SHP77 (cell line): ENCODE measurements at places on chromosomes 6 and 20.

GRCh38 chr6:151025076-151025475, 159.6 kb downstream of the MTHFD1L start:
- DNase-seq = no peak

GRCh38 chr6:169215201-169215681, 38.4 kb downstream of the THBS2 start:
- DNase-seq = no peak

GRCh38 chr6:132167929-132168892, 217.0 kb upstream of the CCN2 start:
- DNase-seq = no peak

GRCh38 chr20:10919396-10920140, 245.8 kb upstream of the JAG1 start:
- no peak for DNase-seq

- no peak for DNase-seq
These were observed 39.7 kb downstream of the PPP1R14C start for GRCh38 chr6:150182460-150183078.

GRCh38 chr20:45863543-45864470, 6.4 kb downstream of the ZSWIM3 start:
- no peak for DNase-seq

GRCh38 chr6:81138236-81138635, 614.2 kb downstream of the TENT5A start:
- peak; percentile 62 for DNase-seq

DNA sequence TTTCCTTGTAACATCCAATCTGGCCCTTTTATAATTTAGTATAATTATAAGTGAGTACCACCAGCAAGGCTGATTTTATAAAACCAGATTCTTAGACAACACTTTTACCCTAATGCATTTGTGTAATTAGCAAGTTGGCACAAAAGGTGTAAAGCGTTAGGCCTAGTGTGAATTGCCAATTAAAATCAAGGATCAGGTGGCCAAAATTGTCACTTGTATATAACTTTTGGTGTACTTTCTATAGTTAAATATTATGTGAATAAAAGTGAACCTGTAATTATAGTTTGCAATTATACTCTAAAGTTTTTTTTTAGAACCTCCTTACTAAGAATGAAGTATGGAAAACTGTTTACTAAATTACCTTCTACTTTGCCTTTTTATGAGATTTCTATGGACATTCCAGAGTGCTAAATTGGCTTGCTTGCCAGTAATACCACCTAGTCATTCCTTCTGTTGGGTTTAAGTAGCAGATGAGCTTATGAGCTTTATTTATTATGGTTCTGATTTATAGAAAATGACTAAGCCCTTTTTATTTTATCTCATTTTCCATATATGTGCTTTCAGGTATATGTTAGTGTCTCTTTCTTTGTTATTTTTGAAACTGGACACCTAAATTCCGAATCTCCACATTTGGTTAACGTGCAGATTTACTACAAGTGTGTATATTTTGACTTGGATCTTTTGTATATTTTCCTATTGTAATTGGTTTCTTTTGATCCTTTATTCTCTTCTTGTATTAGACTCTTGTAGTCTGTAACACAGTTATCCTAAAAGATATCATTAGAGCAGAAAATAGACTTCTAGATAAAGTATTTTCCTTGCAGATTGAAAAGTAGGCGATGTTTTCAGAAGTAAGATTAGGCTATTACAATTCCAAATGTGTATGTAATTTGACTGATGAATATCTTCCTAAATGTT, 3.9 kb downstream of the STXBP5 start:
- no peak for DNase-seq

GRCh38 chr6:792662-793061, 99.7 kb upstream of the EXOC2 start:
- no peak for DNase-seq

DNA sequence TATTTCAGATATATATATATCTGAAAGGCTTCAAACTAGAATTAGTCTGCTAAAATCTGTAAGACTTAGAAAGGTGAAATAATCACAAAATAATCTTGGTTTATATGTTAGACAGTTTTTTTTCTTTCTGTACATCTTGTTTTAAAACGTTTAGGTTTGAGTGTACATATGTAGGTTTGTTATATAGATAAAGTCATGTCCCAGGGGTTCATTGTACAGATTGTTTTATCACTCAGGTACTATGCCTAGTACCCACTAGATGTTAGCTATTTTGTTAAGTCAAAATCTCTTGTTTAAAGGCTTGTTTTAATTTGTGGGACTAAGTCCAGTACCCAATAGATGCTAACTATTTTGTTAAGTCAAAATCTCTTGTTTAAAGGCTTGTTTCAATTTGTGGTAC, 1339.0 kb upstream of the CITED2 start:
- no peak for DNase-seq

- DNase-seq = no peak
These were observed 65.6 kb downstream of the SCAND1 start for GRCh38 chr20:35888657-35889056.

DNA sequence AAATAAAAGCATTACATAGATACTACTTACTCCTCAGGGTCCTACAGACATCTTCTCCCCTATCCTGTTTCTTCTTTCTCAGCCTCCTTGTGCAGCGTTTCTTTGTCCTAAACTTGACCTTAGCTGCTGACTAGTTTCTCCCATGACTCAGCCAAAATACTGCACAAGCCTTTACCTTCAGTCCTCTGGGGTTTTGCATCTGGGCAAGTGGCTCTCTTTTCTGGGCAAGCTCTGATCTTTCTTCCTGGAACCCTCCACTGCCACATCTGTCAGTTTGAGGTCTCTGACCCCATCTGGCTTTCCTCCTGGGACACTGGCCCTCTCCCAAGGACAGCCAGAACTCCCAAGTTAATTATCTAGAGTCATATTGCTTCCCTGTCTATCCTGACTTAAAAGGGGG, 838.4 kb downstream of the DHX35 start:
- DNase-seq = no peak

DNA sequence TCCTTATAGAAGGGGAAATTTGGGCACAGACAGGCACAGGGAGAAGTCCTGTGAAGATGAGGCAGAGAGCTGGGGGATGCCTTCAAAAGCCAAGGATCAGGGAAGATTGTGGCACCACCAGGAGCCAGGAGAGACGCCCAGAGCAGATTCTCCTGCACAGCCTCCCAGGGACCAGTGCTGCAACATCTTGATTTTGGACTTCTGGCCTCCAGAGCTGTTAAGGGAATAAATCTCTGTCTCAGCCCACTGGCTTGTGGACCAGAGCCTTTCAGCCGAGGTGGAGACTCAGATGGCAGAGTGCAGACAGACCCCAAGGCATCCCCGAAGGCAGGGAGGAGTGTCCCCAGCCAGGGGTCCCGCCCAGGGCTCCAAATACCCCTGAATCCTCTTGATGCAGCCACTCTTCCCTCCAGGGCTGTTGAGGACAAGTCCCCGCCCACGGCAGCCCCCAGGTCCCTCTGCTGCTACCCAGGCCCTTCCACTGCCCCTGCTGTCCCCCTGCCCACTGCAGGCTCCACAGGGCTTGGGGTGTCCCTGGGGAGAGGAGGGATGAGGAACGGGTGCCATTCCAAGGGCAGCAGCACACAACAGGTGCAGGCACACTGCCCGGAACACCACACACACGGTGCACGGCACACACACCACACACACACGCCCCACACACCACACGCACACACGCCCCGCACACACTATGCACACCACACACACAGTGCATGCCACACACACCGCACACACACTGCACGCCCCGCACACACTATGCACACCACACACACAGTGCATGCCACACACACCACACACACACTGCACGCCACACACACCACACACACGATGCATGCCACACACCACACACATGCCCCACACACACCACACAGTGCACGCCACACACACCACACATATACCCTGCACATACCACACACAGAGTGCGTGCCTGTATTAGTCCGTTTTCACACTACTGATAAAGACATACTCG, 311.4 kb downstream of the TAF4 start:
- no peak for DNase-seq

DNA sequence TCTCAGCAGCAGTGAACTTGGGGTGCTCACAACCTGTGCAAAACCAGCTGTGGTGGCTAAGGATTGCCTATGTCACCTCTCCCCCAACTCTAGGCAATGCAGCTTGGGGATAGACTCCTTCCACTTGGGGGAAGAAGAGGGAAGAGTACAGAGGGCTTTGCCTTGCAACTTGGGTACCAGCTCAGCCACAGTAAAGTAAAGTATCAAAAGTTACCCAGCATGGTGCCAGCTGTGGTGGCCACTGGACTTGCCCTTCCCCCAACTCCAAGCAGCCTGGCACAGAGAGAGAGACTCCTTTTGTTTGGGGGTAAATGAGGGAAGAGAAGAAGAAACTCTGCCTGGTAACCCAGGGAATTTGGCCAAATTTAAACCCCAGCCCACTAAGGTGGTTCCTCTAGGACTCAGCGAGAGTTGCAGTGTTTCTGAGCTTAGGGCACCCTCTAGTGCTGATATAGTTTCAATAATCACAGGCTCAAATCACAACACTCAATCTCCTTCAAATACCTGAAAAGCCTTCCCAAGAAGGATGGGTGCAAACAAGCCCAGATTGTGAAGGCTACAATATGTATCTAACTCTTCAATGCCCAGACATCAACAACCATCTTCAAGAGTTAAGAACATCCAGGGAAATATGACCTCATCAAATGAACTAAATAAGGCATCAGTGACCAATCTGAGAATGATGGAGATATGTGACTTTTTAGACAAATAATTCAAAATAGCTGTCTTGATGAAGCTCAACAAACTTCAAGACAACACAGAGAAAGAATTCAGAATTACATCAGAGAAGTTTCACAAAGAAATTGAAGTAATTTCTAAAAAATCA, 7.6 kb upstream of the DEFB129 start:
- peak; percentile 43 for DNase-seq

GRCh38 chr6:160455541-160456213, 107.5 kb downstream of the SLC22A3 start:
- peak; percentile 30 for DNase-seq
